ENCODE measurements at places on chromosomes 16 and 17.

GRCh38 chr16:81627024-81627423 lies 152.1 kb upstream of the PLCG2 start:
- DNase-seq = no peak

GRCh38 chr16:86042393-86042792 lies 143.4 kb downstream of the IRF8 start:
- no peak for DNase-seq

GRCh38 chr17:19673623-19674022 lies 25.1 kb downstream of the ALDH3A2 start:
- no peak for DNase-seq

- DNase-seq = no peak
These were observed 19.3 kb downstream of the MFSD11 start for GRCh38 chr17:76757256-76757655.

GRCh38 chr17:45368651-45369050 lies 51.8 kb upstream of the MAP3K14 start:
- no peak for DNase-seq

DNA sequence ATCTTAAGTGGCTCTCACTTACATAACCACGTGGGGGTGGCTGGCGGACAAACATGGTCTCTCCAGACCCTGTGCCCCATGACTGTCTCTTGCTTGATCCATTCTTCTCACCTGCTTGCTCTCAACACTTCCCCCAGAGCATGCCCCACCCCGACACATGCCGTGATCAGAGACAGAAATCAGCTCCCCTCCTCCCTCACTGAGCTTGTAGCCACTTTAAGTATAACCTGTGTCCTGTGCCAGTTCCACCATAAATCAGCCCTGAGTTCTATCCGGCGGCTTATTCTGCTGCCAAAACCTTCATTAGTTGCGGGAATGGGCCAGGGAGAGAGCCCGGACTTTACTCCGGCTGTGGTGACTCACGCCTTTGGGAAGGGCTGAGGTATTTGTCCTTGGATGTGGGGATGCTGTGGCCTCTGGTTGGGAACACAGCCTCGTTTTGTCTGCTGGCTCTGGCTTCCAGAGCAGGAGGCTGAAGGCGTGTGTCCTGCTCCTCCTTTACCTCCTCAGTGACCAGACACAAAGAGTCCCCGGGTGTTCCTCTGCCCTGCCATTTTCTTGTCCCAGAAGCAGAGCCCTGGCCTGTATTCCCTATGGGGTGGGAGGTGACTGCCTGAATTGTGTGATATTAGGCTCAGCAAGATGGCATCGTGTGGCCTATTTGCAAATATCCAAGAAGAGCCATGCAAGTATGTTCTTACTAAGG lies 21.1 kb downstream of the ANKRD40 start:
- no peak for DNase-seq

DNA sequence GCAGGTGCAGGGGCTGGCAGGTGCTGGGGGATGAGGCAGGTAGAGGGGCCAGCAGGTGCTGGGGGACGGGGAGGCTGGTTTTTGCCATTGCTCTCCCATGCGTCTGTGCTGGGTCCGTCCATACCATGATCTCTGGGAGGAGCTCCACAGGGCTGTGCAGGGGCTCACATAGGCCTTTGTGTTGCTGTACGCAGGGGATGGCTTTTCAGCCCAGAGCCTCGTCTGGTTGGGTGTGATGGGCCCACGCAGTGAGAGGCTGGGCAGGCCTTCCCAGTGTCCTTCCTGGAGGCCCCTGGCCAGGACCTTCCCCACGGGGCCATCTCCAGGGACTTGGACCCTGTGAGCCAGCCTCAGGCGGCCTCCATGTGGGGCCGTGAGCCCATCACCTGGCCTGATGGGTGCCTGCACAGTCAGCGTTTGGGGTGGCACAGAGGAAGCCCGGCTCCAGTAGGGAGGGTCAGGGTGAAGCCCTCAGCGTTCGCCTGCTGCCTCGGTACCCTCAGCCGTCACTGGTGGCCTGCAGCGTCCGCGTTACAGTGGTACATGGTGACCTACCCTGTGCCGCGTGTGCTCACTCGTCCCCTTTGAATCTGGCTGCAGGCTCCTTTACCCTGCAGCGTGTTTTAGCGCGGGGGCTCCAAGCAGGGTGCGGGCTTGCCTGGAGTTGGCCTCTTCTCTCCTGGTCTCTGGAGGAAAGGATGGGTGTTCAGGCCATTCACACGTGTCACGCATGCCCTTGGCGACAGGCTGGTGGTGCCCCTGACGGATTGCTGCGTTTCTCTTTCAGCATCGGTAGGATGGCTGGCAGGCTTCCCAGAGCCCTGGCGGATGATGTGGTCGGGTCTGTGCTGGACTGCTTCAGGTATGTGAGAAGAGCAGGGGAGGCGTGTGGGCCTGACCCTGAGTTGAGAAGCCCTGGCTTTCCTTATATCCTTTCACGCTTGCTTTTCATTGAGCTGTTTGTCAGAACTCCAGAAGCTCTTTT lies 30.6 kb downstream of the ZNF750 start:
- DNase-seq = no peak

GRCh38 chr17:66904760-66905624 lies 59.5 kb upstream of the CACNG4 start:
- no peak for DNase-seq

DNA sequence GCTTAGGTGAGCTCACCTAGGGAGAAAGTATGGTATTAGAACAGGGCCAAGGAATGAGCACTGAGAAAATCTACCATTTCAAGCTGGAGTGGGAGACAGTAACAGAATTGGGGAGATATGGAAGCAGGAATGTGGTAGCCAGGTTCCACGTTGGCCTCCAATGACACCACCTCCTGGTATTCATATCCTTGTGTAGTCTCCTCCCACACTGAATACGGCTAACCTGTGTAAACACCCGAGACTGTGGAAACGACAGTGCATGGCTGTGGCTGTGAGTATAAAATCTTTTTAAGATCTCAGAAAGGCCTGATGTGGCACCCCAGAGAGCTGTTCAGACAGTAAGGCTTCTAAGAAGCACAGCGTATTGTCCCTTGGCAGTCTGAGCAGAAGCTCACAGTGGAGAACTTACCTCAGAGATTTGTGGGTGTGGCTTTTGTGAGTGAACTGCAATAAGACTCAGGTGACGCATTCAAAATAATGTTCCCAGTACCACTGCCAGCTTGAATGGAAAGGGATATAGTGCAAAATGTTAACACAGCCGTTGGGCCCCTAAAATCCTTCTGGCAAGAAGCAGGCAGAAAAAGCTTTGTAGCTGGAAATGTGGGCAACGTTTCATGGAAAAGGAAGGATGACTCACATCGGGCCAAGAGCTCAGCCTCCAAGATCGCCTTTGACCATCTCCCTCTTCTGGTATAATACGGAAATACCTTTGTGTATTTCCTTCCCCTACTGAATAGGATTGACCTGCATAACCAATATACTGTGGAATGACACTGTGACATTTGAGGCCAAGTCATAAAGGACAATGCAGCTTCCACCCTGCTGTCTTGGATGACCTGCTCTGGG lies 14.4 kb downstream of the SDR42E1 start:
- no peak for DNase-seq

DNA sequence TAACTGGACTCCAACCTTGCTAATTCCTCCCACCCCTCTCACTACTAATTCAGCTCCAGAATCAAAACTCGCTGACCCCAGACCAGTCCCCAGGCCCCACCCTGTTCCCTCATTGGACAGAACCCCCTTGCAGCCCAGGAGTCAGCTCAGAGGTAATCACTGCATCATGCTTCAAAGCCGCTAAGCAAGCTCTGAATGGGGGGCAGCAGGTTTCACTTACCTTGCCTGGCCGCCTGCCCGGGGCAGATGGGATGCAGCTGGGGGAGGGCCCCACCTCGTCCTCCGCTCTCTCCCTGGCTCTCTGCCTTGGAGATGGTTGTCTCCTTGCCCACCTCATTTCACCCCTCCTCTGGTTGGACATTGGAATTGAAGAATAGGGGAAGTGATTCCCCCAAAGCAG lies 4.8 kb upstream of the NGFR start:
- DNase-seq = no peak

- no peak for DNase-seq
These were observed 230.7 kb downstream of the MAF start for GRCh38 chr16:79369796-79370195.

GRCh38 chr16:2511996-2512734 lies 1.6 kb upstream of the ATP6V0C start:
- DNase-seq = no peak

DNA sequence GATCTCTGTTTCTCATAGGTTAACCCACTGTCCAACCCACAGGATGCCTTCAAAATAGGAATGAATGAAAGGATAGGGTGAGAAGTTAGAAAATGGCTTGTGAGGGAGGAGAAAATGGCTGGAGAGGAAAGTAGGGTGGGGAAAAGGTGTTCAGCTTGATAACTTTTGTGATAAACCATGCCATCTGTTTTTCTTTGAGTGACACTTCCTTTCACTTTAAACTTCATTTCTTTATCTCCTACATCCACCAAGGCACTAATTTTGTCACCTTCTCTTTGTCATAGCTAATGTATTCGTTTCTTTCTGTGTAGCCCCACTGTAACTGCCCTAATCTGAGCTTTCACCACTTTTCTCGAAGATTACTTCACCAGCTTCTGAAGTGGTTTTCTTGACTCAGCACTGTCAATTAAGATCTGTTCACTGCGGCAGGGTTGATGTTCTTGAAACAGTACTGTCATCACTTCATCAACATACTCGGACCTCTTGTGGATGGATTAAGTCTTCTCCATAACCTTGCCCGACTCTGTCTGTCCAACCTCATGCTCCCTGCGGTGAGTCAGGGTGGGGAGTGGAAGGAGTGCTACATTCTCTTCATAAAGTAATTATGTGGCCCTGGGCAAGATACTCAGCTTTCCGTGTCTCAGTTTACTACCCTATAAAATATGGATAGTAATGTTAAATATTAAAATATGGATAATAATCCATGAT lies 5.5 kb upstream of the KRT10 start:
- DNase-seq = no peak

DNA sequence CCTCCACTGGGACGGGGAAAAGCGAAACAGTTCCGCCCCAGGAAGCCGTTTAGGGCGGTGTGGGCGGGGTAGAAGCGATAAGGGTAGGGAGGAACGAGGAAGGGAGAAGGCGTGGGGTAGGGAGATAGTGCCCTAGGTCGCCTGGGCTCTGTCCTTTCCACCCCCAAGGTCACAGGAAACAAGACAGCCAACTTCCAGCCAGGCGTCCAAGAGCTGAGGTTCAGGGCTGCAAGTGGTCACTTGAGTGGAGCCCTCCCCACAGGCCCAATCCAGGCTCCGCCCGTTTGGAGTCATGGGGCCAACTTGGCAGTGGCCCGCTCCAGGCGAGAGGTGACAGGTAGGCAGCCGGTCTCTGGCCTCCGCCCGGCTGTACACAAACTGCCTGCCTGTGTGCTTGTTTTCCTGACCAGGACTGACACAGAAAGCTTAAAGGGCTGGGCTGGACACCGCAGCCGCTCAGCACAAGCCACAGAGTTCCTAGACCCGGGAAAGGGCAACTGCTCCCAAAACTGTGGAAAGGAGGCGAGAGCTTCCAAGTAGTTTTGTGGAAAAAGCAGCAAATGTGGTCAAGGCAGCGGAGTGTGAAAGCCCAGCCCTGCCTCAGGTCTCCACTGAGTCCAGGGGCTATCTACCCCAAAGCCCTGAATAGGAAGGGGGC lies at the start of gene RILP:
RILP (minus strand) TSS at position 23 of the 658 bp plus-strand sequence. CDS start 62 bp downstream, outside the sequence.
- DNase-seq = no peak

DNA sequence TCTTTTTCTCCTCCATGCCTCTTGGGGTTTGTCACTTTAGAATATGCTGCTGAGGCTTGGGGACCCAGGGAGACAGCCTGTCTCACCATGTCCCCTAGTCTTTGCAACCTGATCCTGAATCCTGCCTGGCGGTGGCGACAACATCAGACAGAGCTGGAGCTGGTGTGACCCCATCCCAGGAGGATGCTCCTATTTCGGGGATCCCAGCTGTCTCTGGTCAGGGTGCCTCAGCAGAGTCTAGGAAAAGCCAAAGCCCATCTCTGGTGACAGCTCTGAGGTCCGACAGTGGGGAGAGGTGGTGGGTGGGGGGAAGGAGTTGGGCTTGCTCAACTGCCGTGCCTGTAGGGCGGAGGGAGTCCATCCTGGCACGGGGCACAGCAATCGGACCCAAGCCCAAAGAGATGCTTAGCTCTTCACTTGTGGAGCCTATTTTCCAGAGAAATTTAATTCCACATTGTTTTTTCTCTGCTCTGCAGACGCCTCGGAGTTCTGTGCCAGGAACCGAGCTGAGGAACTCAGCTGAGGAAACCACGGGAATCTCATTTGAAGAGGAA lies 10.3 kb upstream of the TNS4 start:
- no peak for DNase-seq

- DNase-seq = no peak
These were observed 84.9 kb downstream of the RPA1 start for GRCh38 chr17:1914661-1915083.

DNA sequence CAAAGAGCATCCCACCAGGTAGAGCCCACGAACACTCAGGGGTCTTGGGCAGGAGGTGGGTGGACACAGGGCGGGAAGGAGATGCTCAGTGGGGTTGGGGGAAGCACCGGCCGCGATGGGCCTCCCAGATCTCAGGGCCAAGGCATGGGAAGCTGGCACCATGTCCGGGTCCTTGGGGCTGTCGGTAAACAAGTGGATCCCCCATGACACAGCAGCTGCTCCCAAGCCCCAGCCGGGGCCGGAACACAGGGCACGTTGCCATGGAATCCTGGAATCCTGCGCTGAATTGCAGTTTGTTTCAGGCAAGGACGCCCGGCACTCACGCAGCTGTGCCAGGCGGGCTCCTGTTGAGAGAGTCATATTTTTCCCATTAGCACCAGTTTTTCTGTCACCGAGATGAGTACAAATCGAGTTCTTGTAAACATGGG lies 23.0 kb upstream of the CHMP6 start:
- DNase-seq = no peak

DNA sequence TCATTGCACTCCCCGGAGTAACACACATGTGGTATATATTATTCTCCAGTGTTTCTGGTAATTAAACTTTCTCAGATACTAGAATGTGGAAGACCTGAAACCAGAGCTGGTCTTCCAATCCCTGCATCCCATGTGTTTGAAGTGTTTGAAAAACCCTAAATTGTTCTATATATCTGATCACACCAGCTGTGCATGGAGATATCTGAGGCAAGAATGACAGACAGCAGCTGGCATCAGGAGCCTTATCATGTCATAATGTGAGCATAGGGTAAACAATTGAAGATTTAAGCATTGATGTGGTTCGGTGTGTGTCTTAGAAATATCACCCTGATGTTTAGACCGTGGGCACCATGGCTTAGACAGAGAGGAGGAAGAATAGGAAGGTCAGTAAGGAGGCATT lies 251.0 kb downstream of the CDH11 start:
- no peak for DNase-seq
